CD4-positive, alpha-beta T cell (primary cell): ENCODE measurements at places on chromosomes 16 and 17.

- no peak for DNase-seq
Observed at GRCh38 chr17:46179375-46179999, 13.7 kb downstream of the KANSL1 start.

- DNase-seq: no peak
Observed at GRCh38 chr17:49991409-49991808, 3.6 kb downstream of the DLX3 start.

DNA sequence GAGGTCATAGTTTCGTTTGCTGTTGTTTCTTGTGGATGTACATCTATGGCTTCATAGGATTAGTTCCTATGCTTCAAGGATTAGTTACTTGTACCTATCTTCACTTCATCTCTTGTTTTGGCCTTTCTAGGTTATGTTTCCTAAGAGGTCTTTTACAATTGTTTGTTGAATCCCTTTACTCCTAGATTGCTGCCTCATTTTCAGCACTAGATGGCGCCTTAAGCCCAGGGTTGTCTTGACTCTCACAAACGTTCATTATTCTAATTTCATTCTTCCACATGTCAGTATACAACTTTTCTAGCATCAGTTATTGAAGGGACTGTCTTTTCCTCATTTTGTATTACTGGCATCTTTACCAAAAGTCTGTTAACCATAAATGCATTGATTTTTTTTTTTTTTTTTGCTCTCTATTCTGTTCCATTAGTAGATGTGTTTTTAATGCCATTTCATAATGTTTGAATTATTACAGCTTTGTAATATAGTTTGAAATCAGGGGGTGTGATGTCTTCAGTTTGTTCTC, 45.0 kb upstream of the NACA2 start:
- peak; percentile 45 for DNase-seq

- no peak for DNase-seq
Observed at GRCh38 chr16:19232988-19233387, 52.5 kb upstream of the CLEC19A start.

- peak; percentile 56 for DNase-seq
Observed at GRCh38 chr17:6473128-6473767, 29.0 kb downstream of the PIMREG start.

GRCh38 chr17:2068031-2068518, 13.2 kb downstream of the HIC1 start:
- no peak for DNase-seq

DNA sequence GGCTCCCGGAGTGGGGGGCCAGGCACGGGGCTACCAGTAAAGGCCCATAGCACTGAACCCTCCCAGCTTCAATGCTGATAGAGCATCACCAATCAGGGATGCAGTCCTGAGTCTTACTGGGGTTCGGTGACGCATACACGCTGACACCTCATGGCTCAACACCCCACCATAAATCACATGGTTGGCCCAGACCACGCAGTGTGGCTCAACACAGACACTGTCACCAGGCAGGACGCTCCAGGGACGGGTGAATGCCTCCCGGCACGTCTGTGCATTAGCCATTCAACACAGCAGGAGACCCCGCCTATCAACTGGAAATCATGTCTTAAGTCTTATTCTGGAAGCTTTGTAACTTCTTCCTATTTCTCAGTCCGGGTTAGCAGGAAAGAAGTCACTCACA, 35.0 kb downstream of the NECAB2 start:
- DNase-seq: no peak

DNA sequence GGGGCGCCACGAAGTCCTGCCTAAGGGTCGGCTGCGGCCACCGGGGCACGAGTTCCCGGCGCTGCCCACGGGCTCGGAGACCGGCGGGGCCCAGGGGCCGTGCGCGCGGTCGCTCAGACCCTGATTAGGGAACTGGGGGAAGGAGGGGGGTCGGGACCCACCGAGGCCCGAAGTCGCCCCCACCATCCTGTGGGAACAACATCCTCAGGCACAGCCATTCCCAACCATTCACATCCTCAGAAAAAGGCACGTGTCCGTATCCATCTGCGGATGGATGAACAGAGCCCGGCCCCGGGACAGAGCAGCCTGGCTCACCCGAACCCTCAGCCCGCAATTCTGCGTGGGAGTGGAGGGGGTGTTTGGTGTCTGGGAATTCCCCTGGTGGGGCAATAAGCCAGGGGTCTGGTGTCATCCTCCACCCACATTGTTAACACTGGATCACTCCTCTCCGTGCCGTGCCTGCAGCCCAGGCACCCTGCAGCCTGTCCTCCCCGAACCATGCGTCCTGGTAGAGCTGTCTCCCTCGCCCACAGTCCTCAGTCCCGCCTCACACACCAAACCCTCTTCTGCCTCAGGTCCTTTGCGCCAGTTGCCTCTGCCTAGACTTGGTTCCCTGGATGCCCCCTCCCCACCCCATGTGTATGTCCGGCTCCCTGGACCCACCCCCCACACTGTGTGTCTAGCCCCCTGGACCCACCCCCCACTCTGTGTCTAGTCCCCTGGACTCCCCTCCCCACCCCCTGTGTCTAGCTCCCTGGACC, 789 bp upstream of the CCDC57 start:
- peak; percentile 78 for DNase-seq
